ENCODE measurements at places on chromosomes 5 and 9. TPM values are rescaled to one million over a fixed set of nuclear protein-coding genes. Genes with fewer than 3 reads are reported as not detected.

The ZBTB26 gene
- 7.3 TPM for total RNA-seq

The NIM1K gene
- total RNA-seq, result not detected

The SLC6A18 gene
- total RNA-seq, result not detected

The CCNO gene
- total RNA-seq, result 0.41 TPM

The TMEM215 gene
- 0.67 TPM for total RNA-seq

The FOXD4L4 gene
- total RNA-seq, result not detected
